ENCODE measurements at places on chromosomes 1 and 21.
A peak's percentile ranks its signal among the peaks of the same experiment; 100 is the strongest.

GRCh38 chr1:90550626-90551406, 166.3 kb downstream of the BARHL2 start:
- no peak for ATAC-seq

DNA sequence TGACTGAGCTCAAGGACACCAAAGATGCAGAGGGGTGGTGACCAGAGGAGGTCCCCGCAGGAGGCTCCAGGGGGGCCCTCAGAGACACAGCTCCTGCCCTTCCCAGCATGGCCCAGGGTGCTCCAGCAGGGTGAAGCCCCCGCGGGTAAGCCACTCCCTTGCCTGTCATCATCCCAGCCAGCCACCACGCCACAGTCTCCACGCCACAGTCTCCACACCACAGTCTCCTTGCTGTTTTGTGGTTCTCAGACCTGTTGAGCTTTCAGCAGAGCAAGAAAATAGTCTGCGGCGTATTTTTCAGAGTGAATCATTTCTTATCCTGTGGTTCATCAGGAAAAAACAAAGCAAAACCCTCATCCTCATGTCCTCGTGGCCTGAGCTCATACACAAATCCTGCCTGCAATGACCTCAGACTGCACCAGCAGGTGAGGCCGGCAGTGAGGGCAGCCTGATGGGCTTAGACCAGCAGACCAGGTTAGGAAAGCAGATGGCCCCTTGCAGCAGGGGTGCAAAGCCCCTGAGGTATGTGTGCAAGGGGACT, 25.7 kb upstream of the ABCG1 start:
- ATAC-seq, result peak; percentile 43

GRCh38 chr1:36591278-36591677, 108.6 kb upstream of the CSF3R start:
- ATAC-seq, result no peak

GRCh38 chr1:59696421-59697115, 118.2 kb upstream of the HOOK1 start:
- ATAC-seq, result no peak

DNA sequence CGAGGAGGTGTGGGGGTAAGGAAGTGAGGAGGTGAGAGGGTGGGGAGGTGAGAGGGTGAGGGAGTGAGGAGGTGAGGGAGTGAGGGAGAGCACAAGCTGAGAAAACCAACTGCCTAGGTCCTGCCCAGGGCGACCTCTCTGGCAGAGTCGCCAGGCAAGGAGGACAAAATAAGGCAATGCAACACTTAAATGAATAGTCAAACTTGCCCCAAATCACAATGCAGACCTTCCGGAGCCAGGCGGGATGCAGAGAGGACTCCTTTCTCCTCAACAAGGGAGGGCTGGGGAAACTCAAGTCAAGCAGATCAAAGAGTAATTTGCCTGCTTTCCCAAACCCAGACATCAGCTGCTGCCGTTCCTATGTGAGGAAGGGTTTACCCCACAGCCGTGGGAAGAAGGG, 86.0 kb downstream of the CCDC185 start:
- no peak for ATAC-seq

DNA sequence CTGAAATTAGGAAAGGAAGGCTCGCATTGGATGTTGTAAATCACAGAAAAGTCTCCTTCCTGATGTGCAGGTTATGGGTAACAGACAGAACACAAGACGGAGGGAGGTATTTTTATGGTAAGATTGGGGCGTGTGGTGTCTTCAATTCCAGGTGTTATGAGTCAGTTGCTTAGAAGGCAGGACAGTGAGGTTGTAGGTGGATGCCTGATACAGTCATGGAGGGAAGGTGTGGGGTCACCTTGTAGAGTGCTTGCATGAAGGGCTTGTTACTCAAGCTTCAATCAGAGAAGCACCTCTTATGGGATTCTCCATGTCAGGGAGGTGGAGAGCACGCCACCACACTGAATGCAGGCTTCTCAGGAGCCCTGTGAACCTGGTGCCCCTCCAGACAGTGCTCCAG, 63.1 kb downstream of the C1orf21 start:
- peak; percentile 76 for ATAC-seq

DNA sequence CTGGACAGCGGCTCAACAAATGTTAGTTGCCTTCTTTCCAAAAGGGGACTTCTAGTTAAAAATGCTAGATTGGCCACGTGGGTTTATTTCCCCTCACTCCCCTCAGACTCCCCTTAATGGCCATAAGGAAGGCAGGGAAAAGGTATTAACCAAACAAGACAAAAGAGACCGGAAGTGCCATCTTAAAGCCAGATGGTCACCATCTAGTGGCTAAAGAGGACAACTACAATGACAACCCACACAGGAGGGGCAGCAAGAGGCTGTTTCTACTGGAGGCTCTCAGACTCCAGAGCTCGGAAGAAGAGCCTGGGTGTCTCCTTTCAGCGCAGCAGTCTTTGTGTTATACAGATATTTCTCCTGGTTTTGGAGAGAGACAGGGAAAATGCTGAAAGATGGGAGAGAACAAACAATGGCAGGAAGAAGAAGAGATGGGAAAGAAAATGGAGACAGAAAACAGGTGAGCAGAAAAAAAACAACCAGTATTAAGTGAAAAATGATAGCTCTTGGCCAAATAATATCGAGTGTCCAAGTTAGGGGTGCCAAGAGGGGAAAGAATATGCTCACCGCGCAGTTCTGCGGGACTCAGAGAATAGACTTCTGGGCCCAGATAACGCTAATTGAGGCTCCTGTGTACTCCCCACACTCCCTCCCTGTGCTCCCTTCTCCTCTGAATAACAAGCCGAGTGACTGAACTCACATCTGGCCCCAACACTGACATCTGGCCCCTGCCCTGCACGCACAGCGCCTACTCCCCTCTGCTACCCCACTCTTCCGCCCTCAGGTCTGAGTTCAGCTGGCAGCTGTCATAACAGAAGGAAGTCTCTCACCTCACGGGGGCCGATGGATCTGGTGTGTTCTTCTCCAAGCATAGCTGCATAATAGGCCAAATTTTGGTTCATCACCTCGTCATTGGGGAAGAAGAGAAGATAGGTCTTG, 9.6 kb downstream of the P3H1 start:
- ATAC-seq, result peak; percentile 49

- ATAC-seq, result no peak
Measured at GRCh38 chr1:168654198-168654915, 74.6 kb downstream of the DPT start.

DNA sequence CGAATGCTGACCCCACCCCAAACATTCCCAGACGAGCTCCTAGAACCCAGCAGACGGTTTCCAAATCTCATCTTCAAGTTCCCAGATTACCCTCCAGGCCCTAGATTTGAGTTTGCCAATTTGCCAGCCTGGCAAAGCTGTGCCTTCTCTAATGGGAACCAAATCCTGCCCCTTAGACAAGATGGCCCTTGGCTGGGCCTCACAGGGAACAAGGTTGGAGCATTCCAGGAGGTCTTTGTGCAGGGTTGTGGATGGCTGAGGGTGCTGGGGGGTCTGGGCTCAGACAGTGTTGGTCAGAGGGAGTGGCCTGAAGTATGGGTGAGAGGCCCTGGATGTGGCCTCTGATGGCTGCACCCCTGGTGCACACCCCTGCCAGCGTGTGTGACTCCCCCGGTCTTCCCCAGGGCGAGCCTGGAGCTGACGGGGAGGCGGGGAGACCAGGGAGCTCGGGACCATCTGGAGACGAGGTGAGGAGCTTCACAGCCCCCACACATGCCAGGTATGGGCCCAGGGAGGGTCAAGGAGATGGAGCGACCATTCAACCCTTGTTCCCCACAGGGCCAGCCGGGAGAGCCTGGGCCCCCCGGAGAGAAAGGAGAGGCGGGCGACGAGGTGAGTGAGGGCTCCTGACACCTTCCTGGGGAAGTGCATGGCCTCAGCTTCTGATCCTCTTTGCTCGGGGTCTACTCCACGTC, 10.2 kb downstream of the COL6A1 start:
- no peak for ATAC-seq

- no peak for ATAC-seq
Measured at GRCh38 chr1:182281541-182281940, 110.0 kb downstream of the GLUL start.

DNA sequence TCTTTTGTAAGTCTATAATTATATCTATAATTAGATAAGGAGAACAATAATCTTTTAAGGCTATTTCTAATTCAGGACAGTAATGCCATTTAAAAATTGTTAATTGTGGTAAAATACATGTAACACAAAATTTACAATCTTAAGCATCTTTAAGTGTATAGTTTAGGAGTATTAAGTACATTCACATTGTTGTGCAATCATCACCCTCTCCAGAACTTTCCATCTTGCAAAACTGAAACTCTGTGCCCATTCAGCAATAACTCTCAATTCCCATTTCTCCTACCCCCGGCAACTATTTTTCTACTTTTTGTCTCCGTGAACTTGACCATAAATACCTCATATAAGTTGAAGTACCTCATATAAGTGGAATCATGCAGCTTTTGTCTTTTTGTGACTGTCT, 93.9 kb upstream of the KCNA3 start:
- no peak for ATAC-seq

DNA sequence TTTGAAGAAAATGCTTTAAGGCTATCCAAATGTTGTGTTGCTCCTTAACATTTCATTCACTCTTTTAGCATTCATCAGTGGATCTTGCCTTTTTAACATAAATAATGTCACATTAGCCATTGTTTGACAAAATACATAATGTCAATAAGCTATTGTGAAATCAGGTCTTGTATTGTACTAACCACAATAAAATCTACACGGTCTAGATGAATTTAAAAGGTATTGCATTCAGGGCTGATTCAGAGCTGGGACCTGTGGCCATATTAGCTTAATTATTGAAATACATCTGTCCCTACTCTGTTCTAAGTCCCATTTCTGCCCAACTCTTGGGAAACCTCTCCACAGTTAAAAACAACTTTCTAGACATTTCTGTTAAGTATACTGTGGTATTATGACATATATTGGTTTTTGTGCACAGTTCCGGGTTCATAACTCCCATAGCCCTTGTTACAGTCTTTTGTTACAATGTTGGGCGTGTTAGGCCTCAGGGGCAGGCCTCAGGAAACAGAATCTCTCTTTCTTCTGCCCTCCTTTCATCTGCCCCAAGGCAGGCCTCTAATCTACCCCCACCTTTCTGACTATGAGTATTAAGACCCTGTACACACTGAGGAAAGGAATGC, 44.7 kb upstream of the CITED4 start:
- peak; percentile 56 for ATAC-seq

- no peak for ATAC-seq
Measured at GRCh38 chr1:46041551-46041950, 90.9 kb downstream of the PIK3R3 start.

GRCh38 chr1:183194527-183195141, 8.6 kb downstream of the LAMC2 start:
- ATAC-seq, result no peak

DNA sequence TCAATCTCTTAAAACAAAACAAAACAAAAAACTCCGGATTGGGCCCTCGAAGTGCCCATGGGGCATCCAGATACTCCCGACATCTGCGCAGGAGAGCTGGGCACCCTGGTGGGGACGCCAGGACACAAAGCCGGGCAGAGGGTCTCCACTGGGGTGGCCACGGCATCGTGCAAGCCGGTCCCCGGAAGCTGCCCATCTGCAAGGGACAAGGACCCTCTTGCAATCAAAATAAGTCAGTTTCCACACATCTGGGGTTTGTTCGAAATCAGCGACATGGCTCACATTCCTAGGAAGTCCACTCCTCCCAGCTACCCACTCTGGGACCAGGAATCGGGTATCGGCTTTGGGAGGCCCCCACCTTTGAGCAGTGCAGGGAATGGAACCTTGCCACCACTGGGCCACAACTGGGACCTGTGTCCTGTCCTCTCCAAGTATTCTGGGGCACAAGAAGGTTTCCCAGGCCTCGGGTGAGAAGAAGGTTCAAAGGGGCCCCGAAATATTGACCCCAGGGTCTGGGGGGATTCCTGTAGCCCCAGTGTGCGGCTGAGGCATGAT, 4.6 kb upstream of the PRDM16 start:
- ATAC-seq, result no peak

GRCh38 chr1:51309291-51309690, 21.1 kb downstream of the TTC39A start:
- no peak for ATAC-seq

GRCh38 chr1:165852871-165853270, 25.5 kb downstream of the UCK2 start:
- ATAC-seq, result no peak

- no peak for ATAC-seq
Measured at GRCh38 chr1:186615332-186615731, 64.9 kb downstream of the PTGS2 start.

DNA sequence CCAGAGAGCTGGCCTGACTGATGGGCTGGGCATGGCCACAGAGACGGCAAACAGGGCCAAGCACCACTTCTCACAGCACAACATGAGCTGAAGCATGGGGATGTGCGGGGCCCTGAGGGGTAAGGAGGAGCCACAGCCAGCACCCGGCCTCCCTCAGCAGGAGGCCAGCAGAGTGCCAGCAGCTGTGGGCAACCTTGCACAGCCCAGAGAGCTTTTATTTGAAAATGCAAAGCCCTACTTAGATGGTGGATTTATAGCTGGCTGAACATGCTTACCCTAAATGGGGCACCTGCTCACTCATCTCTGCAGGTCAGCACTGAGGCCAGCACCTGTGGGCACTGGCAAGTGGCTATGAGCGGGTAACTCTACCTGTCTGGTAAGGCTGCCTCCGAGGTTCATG, 44.1 kb downstream of the SLC66A1 start:
- ATAC-seq, result no peak

- no peak for ATAC-seq
Measured at GRCh38 chr1:181050922-181051321, 17.1 kb downstream of the MR1 start.

GRCh38 chr1:203210350-203210749, 19.1 kb downstream of the CHIT1 start:
- ATAC-seq, result no peak

- ATAC-seq, result peak; percentile 51
Measured at GRCh38 chr21:38159355-38159754, 97.4 kb upstream of the KCNJ15 start.

DNA sequence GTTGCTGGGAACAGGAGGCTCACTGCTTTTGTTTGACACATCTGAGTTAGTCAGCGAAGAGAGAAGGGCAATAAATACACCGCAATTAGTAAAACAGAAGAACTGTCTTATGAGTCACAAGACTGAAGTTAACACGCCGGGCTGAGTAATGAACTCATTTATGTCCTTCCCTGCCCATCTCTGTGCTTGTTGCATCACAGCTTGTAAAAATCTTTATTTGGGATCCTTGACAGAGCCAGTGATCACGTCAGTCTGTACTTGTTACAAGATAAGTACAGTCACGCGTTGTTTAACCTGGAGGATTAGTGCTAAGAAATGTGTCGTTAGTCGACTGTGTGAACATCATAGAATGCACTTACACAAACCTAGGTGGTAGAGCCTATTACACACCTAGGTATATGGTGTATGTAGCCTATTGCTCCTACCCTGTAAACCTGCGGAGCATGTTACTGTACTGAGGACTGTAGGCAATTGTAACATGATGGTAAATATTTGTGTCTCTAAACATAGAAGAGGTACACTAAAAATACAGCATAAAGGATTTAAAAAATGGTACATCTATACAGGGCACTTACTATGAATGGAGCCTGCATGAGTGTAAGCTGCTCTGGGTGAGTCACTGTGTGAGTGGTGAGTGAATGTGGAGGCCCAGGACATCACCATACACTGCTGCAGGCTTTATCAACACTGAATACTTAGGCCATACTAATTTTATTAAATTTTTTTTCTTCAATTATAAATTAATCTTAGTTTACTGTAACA, 272.2 kb downstream of the TNR start:
- peak; percentile 97 for ATAC-seq

GRCh38 chr1:98661544-98662355, at the start of gene SNX7:
Gene SNX7 (plus strand): TSS chr1:98661721. CDS start chr1:98661732, 11 bp downstream.
- peak; percentile 98 for ATAC-seq

GRCh38 chr1:33372162-33372561, 51.3 kb upstream of the A3GALT2 start:
- ATAC-seq, result no peak

- ATAC-seq, result peak; percentile 19
Measured at GRCh38 chr1:41360074-41360785, 1.0 kb upstream of the FOXO6 start.
